ENCODE measurements at places on chromosomes 6 and 20.

DNA sequence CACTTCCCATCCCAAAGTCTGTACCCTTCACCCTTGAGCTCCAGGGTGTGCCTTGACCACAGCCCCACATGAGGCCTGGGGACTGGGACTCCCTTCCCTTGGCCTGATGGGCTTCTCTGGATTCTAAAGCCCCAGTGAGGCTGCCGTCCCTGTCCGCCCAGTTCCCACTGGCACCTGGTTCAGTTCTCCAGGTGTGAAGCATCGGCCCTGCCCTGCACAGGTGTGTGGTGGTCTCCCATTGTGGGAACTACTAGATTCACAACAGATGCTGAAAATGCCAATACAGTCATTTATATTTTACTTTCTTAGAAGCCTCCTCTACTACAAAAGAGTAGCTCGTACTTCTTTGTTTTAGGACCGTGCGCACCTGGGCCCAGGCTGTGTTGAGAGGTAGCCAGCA is 72.8 kb downstream of the TTLL2 start:
- DNase-seq = no peak

- peak; percentile 77 for DNase-seq
These were observed 14.6 kb downstream of the TJAP1 start for GRCh38 chr6:43491750-43492661.

- DNase-seq = no peak
These were observed 4.5 kb downstream of the TMEM14A start for GRCh38 chr6:52675372-52675771.

DNA sequence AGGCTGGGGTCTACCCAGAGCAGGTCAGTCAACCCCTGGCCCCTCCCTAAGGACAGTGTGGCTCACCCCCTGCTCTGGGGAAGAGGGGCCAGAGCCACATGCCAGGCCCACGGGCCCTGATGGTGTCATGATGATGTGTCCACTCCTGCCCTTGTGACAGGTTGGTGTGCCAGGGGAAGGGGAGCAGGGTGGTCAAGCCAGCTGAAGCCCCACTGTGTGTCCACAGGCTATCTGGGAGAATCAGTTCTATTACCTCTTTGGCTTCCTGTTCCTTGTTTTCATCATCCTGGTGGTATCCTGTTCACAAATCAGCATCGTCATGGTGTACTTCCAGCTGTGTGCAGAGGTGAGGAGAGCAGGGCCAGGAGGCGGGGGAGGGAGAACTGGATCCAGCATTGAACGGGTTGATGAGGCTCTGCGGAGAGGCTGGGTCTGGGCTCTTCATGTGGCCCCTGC is 47.7 kb downstream of the PLAGL2 start:
- no peak for DNase-seq

DNA sequence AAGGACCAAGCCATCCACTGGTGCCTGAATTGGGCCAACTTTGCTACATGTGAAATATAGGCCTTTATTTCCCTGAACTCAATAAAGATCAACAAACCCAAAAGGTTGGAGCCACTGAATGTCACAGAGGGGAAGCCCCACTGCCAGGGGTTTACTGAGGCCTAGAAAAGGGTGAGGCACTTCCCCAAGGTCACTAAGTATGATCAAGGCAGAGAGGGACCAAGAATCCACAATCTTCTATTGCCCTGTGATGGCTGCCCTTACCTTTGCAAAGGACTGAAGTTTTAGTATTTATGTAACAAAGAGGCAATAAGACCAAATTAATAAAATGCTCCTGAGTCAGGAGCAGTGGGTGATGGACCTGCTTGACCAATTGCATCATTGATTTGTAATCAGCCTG is 18.0 kb downstream of the TREM1 start:
- DNase-seq = no peak

GRCh38 chr6:34004706-34005105 is 141.2 kb downstream of the GRM4 start:
- DNase-seq = no peak

- no peak for DNase-seq
These were observed 79.6 kb upstream of the AHI1 start for GRCh38 chr6:135577059-135577538.

DNA sequence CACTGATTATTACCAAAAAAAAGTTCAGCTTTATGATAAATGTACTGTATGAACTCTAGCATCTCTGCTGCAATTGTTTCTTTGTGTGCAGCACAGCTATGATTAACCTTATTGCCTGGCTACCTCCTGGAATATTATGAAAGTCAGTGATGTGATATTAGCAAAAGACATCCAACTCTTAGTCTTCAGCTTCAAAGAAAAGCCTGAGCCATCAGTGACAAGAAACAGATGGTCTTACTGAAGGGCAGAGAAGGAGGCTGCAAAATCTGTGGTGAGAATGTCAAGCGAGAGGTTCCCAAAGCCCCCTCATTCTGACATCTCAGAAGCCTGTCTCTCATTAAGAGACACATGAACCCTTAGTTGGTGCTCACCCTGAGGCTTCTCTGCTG is 89.4 kb upstream of the TNFAIP3 start:
- DNase-seq = no peak

DNA sequence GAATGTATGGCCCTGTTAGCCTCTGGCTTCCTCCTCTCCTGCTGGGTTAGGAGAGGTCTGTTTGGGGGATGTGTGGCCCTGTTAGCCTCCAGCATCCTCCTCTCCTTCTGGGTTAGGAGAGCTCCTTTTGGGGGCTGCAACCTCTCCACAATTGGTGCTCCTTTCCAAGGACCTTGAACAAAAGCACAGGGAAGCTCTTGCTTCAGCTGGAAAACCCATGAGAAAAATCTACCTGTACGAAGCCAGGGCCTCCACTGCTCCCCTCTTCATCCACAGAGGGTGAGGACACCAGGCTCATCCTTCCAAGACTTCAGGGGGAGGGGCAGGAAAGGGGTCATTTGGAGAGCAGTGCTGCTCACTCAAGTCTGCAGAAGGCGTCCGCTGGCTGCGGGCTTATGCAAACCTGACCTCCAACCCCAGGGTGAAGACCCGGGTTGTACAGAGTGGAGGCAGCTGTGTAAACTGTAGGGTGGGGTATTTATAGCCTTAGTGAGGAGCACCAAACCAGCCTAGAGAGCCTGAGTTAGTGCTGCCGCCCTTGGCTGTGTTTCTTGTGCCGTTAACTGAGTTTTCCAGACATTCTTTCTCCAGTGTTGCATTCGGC is 62.1 kb downstream of the SLC24A3 start:
- no peak for DNase-seq

DNA sequence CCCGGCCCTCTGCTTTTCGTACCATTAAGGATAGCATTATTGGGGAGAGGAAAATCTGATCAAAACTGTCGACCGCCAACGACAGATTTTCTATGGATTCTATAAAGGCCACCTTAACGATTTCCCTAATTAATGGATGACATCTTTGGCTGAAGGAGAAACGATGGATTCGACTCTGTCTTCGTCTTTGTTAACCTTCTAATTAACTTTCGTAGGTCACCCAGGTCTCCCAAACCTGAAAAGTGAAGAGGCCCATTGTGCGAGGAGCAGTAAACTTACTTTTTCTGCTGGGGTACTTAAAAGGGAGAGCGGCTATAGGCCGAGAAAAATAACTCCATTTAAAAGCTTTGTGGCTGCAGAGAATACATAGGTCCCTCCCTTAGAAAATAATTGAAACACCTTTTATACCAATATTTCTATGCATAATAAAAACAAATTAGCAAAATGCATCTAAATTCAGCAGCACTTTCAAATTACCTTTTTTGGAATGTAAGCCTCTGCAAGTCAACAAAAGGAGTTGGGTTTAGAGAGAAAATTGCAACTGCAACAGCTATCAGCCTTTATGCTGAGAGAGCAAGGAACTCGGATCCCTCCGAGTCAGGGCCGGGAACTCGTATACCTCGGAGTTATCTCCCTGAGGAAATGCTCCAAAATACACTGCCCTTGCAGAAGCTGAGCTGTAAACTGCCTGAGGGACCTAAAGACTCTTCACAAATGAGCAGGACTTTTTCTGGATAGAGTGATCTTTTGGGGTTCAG is 31.4 kb upstream of the NR2E1 start:
- DNase-seq = no peak
